ENCODE measurements at places on chromosomes 6 and 20.

GRCh38 chr6:83202031-83202430, 8.9 kb downstream of the RWDD2A start:
- DNase-seq = no peak

- peak; percentile 37 for DNase-seq
Observed at GRCh38 chr20:32287231-32287638, 9.8 kb downstream of the KIF3B start.

- no peak for DNase-seq
Observed at GRCh38 chr6:344816-345340, 46.7 kb upstream of the IRF4 start.

- no peak for DNase-seq
Observed at GRCh38 chr6:118617417-118617816, 34.0 kb downstream of the CEP85L start.

GRCh38 chr6:37177935-37178517, 8.1 kb downstream of the PIM1 start:
- no peak for DNase-seq

- DNase-seq = no peak
Observed at GRCh38 chr6:22036275-22036674, 260.6 kb downstream of the PRL start.

- no peak for DNase-seq
Observed at GRCh38 chr6:42514745-42515144, 49.1 kb upstream of the UBR2 start.

- no peak for DNase-seq
Observed at GRCh38 chr6:49025273-49026240, 437.5 kb downstream of the MMUT start.

- no peak for DNase-seq
Observed at GRCh38 chr20:63345328-63346100, 15.6 kb downstream of the CHRNA4 start.

- no peak for DNase-seq
Observed at GRCh38 chr6:14187406-14187805, 69.8 kb downstream of the CD83 start.

DNA sequence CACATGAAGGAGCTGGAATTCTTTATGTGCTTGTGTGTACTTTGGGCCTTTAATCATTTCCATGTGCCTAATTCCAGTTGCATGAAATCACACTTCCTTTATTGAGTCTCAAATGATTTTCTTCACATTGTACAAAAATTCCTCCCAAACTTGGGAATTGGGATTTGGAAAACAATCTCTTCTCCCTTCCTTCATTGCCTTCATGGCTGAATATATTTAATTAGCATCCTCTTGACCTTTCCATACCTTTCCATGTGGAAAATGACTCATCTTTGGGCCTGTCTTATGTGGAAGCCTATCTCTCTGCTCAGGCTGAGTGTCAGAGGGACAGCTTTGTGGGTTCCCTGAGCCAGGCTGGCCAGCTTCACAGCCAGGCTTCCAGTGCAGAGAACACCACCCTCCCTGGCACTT, 33.0 kb upstream of the CDH4 start:
- no peak for DNase-seq

DNA sequence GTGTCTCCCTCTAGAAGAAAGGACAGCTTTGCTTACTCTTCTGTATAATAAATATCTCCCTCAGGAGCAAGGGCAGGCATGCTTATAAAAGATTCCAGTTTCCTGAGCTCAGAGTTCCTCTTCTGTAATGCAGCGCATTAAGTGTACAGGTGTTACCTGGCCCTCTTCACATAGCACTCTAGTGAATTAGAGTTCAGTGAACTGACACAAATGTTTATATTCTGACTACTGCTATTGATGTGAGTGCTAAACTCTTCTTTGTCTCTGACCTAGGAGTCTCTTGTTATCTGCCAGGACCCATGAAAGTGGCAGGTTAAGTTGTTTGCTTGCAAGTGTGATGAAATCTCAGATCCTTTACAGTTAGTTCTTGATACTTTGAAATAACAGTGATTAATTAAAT, 33.5 kb downstream of the CYB5R4 start:
- no peak for DNase-seq

GRCh38 chr6:119237177-119237715, 112.3 kb downstream of the MAN1A1 start:
- DNase-seq = no peak

DNA sequence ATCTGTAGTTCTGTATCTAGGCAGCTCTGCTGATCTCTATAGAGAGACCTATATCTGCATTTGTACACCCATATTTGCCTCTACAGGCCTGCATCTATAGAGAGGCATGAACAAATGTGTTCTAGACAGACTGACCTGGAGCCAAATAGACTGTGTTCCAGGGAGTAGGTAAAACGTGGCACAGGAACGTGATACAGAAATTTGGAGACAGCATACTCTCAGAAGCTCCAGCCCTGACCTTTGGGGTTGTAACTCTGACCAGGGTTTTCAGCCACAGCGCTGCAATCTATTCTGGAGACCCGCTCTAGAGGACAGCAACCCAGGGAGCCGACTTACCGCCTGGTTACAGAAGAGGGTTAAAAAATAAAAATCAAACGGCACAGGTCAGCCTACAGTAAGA, 983 bp downstream of the RBBP9 start:
- DNase-seq = no peak

DNA sequence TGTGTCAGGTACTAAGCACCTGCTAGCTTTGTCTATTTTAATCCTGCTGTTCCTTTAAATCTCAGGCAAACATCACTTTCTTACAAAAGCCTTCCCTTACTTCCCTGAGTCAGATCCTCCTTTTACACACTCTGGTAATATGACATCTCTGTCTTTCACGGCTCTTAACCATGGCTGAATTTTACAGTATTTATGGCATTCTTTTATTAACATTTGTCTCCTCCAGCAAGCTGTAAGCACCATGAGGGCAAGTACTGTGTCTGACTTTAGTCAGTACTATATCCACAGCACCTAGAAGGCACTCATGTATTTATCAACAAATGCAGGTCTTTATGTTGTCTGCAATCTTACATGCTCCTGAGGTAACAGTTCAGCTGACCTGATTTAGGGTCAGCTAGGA, 33.7 kb upstream of the HBS1L start:
- DNase-seq = no peak

DNA sequence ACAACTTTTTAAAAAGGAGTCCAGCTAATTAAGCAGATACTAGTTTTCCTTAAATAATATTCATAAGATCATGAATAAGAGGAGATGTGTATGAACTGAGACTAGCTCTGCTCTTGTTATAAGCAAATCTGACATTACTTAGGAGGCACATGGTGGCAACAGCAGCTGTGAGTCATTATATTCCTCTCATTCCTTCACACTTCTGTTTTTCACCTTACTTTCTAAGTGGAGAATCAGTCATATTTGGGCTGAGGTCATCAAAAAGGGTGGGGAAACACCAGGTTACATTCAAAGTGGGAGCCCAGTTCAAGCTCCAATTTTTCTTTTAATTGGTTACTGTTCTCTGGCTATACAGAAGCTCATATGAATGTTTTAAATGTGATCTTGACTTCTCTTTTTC, 6.0 kb upstream of the RIPPLY2 start:
- DNase-seq = no peak

DNA sequence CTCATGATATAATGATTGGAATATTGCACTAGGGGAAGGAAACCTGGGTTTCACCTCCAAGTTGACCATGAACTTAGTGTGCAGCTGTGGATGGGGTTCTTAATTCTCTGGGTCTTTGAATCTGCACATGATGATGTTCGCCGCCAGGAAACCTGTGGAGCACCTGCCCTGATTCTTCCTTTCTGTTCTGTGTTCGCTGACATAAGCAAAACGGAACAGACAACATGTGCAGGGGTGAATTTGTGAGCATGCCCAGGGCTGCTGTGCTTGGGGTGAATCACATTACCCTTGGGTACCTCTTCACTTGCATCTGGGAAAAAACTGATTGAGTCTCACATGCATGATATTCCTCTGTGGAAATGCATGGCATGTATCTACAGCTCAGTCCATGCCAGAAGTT, 48.8 kb downstream of the CAP2 start:
- DNase-seq = no peak

DNA sequence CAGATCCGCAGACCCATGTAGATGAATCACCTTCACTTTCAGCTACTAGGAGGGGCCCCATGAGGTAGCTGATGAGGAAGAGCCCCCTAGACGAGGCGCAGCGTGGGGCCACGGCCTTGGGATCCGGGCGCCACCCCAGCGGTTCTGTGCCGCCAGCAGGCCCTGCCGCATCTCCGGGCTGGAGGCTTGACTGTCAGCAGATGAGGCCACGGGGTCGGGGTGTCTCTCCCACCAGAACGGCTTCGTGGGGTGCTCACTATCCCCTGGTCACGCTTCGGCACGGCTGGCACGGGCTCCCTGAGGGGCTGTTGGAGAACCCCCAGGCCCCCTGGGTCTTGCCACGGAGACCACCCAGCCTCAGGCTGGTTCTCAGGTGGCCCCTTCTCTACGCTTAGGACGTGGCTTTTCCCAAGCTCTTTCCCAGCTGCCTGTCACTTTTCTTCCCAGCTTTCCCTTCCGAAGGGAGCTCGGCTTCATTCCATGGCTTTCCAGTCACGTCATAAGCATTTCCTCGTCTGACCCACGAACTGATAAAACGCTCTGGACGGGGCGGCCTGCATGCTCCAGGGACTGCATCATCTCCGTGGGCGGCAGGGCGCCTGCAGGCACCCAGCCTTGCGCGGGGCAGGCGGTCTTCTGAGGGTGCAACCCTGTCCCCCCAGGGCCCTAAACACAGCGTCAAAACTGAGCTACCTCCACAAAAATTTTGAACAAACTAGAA, 85.9 kb downstream of the THBS2 start:
- DNase-seq = no peak

- peak; percentile 61 for DNase-seq
Observed at GRCh38 chr6:1619673-1620503, 10.2 kb downstream of the FOXC1 start.

DNA sequence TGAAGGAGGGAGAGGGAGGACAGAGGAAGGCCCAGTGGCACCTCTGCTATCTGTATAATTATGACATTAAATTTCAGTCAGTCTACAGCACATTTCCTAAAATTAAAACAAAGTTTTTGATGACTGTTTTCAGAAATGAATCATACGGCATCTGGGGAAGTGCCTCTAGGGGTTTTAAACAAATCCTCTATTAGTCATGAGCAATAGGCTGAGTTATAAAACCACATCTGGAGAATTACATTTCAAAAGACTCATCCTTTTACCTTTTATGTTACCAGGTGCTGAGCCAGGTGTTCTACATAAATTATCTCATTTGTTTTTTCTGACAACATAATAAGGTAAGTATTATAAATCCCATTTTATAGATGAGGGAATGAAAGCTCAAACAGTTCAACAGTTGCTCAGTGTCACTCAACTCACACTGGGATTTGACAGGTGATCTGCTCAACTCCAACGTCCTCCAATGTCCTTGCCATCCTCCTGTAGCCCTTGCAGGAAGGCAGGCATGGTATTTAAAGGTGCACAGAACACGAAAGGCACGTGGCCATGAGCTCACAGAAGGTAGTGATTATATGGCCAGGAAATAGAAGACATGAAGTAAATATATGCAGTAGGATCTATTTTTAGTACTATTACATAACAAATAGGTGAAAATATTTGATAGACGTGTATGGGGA, 184.2 kb upstream of the MAN1A1 start:
- no peak for DNase-seq

GRCh38 chr6:44096612-44097011, 30.6 kb downstream of the MRPL14 start:
- peak; percentile 89 for DNase-seq

DNA sequence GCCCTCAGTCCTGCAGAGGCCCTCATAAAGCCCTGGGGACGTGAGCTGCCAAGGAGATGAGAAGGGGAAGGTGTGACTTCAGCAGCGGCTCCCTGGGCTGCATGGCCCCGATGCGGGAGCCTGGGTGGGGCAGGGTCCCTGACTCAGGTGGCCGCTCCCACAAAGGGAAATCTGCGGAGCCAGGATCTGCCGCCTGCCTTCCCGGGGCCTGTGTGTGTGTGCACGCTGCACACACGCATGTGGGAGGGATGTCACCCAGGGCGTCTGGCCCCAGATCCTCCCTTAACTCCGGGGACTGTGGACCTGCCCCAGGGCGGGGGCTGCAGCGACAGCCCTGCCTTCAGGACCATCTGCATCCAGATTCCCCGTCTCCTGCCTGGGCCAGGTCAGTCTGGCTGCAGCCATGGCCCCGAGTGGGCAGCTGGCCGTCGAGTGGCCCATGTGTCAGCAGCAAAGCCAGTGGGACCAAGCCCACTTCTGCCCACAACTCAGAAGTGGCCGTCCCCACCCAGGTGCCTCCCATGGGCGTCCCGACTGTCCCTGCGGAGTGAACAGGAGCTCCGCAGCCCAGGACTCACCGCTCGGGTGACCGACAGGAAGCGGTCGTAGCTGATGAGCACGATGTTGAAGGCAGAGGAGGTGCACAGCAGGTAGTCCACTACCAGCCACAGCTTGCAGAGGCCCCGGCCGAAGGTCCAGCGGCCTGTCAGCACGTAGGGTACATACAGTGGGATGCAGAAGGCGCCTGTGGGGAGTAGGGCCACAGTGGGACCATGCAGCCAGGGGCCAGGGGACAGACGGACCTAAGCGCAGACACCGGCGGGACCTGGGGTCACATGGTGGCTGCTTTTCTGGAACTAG, 1.9 kb downstream of the HRH3 start:
- no peak for DNase-seq

DNA sequence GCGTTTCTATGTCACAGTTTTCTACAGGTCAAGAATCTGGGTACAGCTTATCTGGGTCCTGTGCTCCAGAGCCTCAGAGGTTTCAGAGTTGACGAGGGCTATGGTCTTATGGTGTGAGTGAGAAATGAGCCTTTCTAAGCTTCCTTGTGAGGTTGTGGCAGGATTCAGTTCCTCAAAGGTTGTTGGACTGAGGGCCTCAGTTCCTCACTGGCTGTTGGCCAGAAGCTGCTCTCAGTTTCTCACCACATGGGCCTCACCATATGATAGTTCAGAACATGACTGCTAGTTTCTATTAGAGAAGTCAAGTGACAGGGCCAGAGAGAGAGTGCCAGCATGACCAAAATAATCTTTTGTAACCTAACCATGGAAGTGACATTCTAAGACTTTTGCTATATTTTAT, 96.1 kb downstream of the NUS1 start:
- no peak for DNase-seq

- DNase-seq = no peak
Observed at GRCh38 chr6:5084360-5084780, 771 bp upstream of the PPP1R3G start.

DNA sequence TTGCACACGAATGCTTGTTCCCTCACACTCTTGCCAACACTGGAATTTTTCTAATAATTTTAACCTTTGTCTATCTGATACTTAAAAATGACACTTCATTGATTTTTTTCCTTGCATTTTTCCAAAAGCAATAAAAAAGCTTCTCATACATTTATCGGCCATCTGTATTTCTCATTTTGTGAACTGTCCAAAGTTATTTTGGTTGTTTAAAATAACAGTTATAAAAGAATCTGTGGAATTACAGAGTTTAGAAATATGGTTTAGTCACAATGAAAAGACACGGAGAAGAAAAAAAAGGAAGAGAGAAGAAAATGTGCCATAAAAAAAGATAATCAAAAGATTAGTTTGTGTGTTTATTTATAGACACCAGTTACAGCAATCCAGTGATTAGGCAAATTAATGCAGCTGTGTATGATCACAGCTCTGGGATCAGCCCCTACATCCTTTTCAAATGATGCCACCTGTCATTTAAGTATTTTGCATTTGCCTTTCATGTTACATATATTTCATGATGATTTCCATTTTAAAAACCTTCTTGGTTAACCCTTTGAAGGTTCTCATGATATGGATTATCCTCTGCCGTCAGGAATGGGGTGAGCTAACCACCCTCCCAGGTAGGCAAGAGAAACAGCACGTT, 171.7 kb downstream of the BACH2 start:
- no peak for DNase-seq

GRCh38 chr6:33632558-33633039, 11.5 kb downstream of the ITPR3 start:
- DNase-seq = peak; percentile 85

Data from activated effector memory CD4-positive, alpha-beta T cell treated with anti-CD3 and anti-CD28 coated beads, Interleukin-2, amount 50 U/mL, for 16 hours (primary cell).